IMR-90 (cell line): ENCODE measurements at places on chromosomes 2 and 18. TPM values are rescaled to one million over a fixed set of nuclear protein-coding genes. Genes with fewer than 3 reads are reported as not detected.
A peak's percentile ranks its signal among the peaks of the same experiment; 100 is the strongest.

The HK2 gene
- 17.4 and 17.8 TPM in 2 replicates for total RNA-seq

GRCh38 chr2:105882341-105882740 is 137.6 kb downstream of the NCK2 start:
- H3K36me3 ChIP-seq = peaks cover 10% of the 10 kb centered on the region
- peaks cover 11% of the 10 kb centered on the region for H3K4me1 ChIP-seq
- no peaks in the 10 kb centered on the region for H3K27me3 ChIP-seq
- no peak for DNase-seq
- no peak overlapping the region for H3K4me3 ChIP-seq

DNA sequence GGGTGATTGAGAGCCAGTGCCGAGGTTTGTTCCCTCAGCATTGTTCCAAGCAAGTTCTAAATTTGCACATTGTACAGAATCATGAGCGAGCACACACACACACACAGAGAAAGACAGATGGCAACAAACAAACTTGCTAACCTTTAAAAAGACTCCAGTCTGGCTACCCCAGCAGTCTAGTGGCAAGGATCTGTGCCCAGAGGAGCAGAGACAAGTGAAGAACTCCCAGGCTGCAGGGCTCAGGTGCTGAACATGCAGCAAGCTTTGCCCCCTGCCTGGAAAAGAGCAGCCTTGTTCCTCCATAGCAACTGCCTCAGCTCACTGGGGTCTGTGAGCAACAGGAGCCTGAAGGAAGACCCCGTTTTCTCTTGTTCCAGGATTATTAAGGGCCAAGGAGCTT is 169.2 kb upstream of the CCDC68 start:
- no peak overlapping the region for H3K4me3 ChIP-seq
- no peak overlapping the region for H3K27ac ChIP-seq
- no peaks in the 10 kb centered on the region for H3K4me1 ChIP-seq
- no peaks in the 10 kb centered on the region for H3K36me3 ChIP-seq
- H3K27me3 ChIP-seq = peaks cover 4% of the 10 kb centered on the region; the same call in 1 of the 2 replicates

DNA sequence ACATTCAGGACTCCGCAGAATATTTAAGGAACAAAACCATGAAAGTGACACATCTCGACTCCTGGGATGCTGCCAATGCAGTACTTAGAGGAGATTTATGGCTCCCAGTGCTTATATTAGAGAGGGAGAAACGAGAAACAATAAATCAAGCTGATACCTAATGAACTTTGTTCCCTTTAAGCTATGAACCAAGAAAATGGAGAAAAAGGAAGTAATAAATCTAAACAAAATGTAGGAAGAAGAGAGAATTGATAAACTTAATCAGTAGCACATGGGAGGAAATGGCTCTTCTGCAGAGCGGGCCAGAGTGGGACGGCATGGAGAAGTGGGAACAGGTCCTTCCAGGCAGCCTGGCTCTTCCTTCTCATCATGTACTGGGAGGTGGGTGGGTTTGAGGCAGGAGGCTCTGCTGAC is 42.7 kb downstream of the NPPC start:
- no peaks in the 10 kb centered on the region for H3K4me1 ChIP-seq
- H3K27ac ChIP-seq = no peak overlapping the region
- H3K27me3 ChIP-seq = peaks cover 34% of the 10 kb centered on the region
- no peak for DNase-seq
- H3K4me3 ChIP-seq = no peak overlapping the region

- no peaks in the 10 kb centered on the region; the same call in 1 of the 2 replicates for H3K27me3 ChIP-seq
- no peaks in the 10 kb centered on the region for H3K36me3 ChIP-seq
- DNase-seq = peak; percentile 85
- no peak overlapping the region for H3K4me3 ChIP-seq
- peaks cover 9% of the 10 kb centered on the region; the same call in 1 of the 2 replicates for H3K4me1 ChIP-seq
Measured at GRCh38 chr2:134866498-134867099, 28.2 kb downstream of the ACMSD start.

- no peaks in the 10 kb centered on the region for H3K36me3 ChIP-seq
- H3K4me1 ChIP-seq = no peaks in the 10 kb centered on the region
- H3K4me3 ChIP-seq = no peak overlapping the region
- no peak overlapping the region for H3K27ac ChIP-seq
- no peaks in the 10 kb centered on the region for H3K27me3 ChIP-seq
- no peak for DNase-seq
Measured at GRCh38 chr2:43136876-43137275, 89.5 kb downstream of the ZFP36L2 start.

- H3K4me3 ChIP-seq = no peak overlapping the region
- no peaks in the 10 kb centered on the region for H3K27me3 ChIP-seq
- H3K4me1 ChIP-seq = no peaks in the 10 kb centered on the region
Measured at GRCh38 chr2:64137567-64137966, 6.7 kb downstream of the PELI1 start.

DNA sequence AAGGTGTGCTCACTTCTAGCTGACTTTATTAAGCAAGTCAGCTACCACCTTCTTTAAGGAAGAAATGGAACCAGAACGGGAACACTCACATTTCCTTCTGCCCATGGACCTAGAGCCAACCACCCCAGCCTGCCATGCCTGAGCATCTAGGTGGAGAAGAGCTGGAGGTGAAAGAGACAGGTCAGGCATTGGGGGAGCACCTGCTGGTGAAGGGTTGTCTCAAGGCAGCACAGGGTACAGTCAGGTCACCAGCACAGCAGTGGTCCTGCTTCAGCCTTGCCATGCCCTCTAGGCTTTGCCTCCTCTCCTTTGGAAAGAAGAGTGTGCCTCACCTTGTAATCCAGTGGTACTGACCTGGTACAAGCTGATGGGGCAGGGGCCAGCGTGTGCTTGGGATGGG is 107.9 kb downstream of the KCNF1 start:
- H3K36me3 ChIP-seq = no peaks in the 10 kb centered on the region
- peaks cover 44% of the 10 kb centered on the region for H3K27me3 ChIP-seq
- H3K4me1 ChIP-seq = no peaks in the 10 kb centered on the region
- no peak overlapping the region for H3K27ac ChIP-seq

The PLCD4 gene
- 1.4 and 2.0 TPM in 2 replicates for total RNA-seq

- H3K36me3 ChIP-seq = no peaks in the 10 kb centered on the region
- no peak overlapping the region for H3K4me3 ChIP-seq
- no peak overlapping the region for H3K27ac ChIP-seq
- H3K4me1 ChIP-seq = peaks cover 5% of the 10 kb centered on the region; the same call in 1 of the 2 replicates
- no peak for DNase-seq
- H3K27me3 ChIP-seq = no peaks in the 10 kb centered on the region
Measured at GRCh38 chr2:150165442-150165841, 322.0 kb downstream of the RND3 start.

DNA sequence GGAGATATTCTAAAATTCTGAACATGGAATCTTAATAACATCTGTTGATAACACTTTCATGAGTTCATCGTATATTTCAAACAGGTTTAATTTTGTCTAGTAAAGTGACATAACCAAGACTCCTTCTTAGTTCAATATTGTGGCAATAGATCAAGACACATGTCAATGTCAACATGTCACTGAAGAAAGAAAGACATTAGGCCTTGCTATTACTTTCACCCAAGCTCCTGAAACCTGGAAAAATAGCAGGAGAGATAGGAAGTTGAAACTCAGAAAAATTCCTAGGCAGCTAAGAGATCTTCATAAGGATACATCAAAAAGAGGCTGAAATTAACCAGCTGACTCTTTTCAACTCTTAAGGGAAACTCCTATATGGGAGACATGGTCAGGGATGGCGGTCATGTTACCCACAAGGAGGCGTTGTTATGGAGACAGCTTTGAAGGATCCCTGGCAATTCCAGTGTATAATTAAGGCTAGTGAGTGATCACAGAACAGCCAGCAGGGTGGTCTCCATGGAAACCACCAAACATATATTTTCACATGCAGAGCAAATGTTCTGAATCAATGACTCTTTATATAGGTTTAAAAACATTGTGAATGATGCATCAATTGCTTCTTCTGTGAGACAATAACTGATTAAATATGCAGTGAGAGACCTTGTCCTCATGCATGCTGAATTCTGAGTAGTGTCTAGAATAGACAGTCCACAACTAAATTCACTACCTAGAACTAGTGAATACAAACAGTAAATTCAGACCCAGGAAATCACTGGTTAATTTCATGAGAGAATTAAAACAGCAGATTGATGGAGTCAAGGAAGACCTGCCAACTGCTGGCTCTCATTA is 115.3 kb upstream of the RIOK3 start:
- no peak overlapping the region for H3K4me3 ChIP-seq
- no peaks in the 10 kb centered on the region for H3K36me3 ChIP-seq
- H3K27me3 ChIP-seq = no peaks in the 10 kb centered on the region
- peaks cover 9% of the 10 kb centered on the region for H3K4me1 ChIP-seq
- DNase-seq = peak; percentile 79
- H3K27ac ChIP-seq = no peak overlapping the region

The WNT6 gene
- total RNA-seq = not detected in 2 replicates

DNA sequence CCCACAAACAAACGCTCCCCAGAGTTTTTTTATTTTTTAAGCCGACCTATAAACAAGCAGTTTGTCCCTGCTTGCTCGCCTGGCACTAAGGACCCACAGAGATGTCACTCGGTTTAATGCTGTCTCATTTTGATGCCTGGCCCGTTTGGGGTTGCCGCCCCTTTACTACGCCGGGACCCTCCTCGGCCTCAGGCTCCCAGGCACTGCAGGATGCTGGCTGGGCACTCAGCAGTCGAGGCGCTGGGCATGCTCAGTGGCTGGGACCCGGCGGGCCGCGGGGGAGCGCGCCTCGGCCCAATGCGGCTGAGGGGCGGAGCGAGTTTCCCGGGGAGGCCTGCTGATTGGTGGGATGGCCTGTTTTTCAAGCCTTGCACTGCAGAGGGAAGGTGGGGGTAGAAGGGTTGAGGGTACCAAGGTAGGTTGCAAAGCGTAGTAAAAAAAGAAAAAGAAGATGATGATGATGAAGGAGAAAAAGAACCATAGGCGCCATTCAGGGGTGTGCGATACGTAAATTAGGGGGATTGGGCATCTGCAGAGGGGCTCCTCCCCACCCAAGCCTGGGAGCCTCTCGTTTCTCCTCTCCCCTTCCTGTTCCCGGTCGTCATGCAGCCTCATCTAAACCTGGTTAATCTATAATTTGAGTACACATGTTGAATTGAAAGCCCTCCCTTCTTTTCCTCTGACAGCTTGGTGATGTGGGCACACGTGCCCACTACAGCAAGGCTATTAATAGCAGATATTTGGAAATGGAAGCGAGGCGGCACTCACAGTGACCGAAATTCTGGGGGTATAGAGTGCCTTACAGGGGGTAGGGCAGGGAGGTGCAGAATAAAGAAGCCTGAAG is 1.5 kb upstream of the IRS1 start:
- H3K27ac ChIP-seq = peak overlapping the region; percentile 83
- no peaks in the 10 kb centered on the region for H3K27me3 ChIP-seq
- DNase-seq = peak; percentile 79
- peak overlapping the region; percentile 78 for H3K4me3 ChIP-seq
- H3K36me3 ChIP-seq = peaks cover 21% of the 10 kb centered on the region

The RGPD4 gene
- not detected in 2 replicates for total RNA-seq

DNA sequence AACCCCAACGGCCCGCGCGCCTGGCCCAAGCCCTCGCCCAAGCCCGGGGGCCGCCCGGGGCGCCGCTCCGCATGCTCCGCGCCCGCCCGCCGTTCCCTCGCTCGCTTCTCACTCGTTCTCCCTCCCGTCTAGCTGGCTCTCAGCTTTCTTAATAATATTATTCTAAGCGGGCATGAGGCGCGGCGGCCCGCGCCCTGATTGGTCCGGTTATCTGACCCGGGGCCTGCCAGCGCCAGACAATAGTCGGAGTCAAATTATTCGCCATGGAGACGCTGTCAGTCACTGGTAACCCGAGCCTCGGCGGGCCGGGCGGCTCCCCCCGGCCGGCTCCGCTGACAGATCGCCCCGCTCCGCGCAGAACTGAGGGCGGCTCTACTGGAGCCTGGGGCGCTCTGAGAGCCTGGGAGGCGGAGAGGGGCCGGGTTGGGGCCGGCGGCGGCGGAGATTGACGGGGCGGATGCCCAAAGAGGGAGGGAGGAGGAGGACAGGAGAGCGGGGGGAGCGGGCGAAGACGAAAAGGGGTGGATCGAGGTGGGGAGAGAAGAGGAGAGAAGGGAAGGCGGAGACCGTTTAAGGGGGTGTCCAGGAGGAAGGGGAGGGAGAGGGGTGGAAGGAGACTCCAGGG is at the start of gene SIX2:
TSS of gene SIX2 (minus strand) at position 150 of the 625 bp plus-strand sequence. CDS start 342 bp downstream, outside the sequence.
- peak within 1 kb of the TSS; percentile 15; the same call in 1 of the 2 replicates for H3K4me3 ChIP-seq
- peak; percentile 72 for DNase-seq

The WDR75 gene
- 52.2 and 56.9 TPM in 2 replicates for total RNA-seq

- H3K27me3 ChIP-seq = no peaks in the 10 kb centered on the region; the same call in 1 of the 2 replicates
- DNase-seq = no peak
- H3K36me3 ChIP-seq = no peaks in the 10 kb centered on the region
- no peaks in the 10 kb centered on the region for H3K4me1 ChIP-seq
- H3K27ac ChIP-seq = no peak overlapping the region
- no peak overlapping the region for H3K4me3 ChIP-seq
Measured at GRCh38 chr2:33632831-33633230, 33.7 kb upstream of the FAM98A start.

GRCh38 chr2:147109291-147109690 is 735.5 kb upstream of the ACVR2A start:
- no peak overlapping the region for H3K4me3 ChIP-seq
- no peaks in the 10 kb centered on the region for H3K4me1 ChIP-seq
- DNase-seq = no peak
- H3K27ac ChIP-seq = no peak overlapping the region
- H3K36me3 ChIP-seq = no peaks in the 10 kb centered on the region
- H3K27me3 ChIP-seq = no peaks in the 10 kb centered on the region

GRCh38 chr2:113992090-113992489 is 102.2 kb downstream of the ACTR3 start:
- no peaks in the 10 kb centered on the region for H3K36me3 ChIP-seq
- H3K4me1 ChIP-seq = no peaks in the 10 kb centered on the region
- no peaks in the 10 kb centered on the region for H3K27me3 ChIP-seq

The CABYR gene
- 3.6 and 4.1 TPM in 2 replicates for total RNA-seq

The TACR1 gene
- under 0.01 TPM in 2 replicates for total RNA-seq

DNA sequence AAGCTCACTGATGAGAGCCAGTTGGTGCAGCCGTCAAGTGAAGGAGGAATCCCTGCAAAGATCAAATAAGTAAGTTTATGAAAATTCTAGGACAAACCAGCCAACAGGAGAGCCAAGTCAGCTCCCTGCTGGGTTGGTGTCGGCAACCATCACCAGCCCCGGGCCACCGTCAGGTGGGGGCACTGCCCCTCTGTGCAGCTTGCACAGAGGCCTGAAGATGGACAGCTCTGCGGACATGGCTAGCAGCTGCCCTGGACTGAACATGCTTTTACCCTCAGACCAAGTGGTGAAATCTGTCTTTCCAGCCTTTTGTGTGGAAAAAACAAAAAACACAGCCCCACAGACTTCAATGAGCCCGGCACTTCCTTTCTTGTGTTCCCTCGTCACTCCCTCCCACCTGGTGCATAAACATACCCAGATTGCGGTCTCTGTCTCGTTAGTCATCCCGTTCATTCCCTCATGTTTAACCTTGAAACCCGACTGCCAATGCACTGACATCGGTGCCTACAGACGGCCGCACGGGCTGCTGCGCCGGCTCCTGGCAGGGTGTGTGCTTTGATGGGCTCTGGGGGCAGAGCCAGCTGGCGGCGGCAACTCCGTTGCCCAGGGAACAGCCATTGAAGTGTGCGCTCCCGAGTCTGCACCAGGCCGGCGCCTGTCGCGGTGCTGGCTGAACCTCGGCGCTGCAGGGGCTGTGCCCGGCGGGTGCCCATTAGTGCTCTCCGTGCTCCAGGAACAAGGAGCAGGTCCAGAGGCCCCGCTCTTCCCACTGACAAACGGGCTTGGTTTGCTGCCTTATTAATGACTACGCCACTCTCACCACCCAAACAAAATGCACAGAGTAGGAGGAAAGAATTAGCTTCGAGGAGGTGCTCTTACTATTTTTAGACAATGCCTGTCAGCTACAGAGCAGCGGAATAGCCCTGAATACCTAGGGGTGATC is 95.3 kb downstream of the EIPR1 start:
- DNase-seq = peak; percentile 33
- H3K4me1 ChIP-seq = no peaks in the 10 kb centered on the region
- H3K36me3 ChIP-seq = no peaks in the 10 kb centered on the region

- H3K4me1 ChIP-seq = no peaks in the 10 kb centered on the region
- H3K4me3 ChIP-seq = no peak overlapping the region
- no peak overlapping the region for H3K27ac ChIP-seq
- H3K36me3 ChIP-seq = no peaks in the 10 kb centered on the region
- H3K27me3 ChIP-seq = no peaks in the 10 kb centered on the region
- DNase-seq = no peak
Measured at GRCh38 chr2:60331115-60331809, 222.2 kb downstream of the BCL11A start.
